ENCODE measurements at places on chromosomes 6 and 20. TPM values are rescaled to one million over a fixed set of nuclear protein-coding genes. Genes with fewer than 3 reads are reported as not detected.

Gene TMEM63B
- polyA plus RNA-seq, result 64.8 TPM

Gene COL12A1
- 96.9 TPM for polyA plus RNA-seq

Gene SLC35B2
- polyA plus RNA-seq, result 118 TPM

- H3K27me3 ChIP-seq, result no peaks in the 10 kb centered on the region
- DNase-seq, result no peak
- H3K27ac ChIP-seq, result peak overlapping the region; percentile 75
- H3K36me3 ChIP-seq, result peaks cover 6% of the 10 kb centered on the region
Measured at GRCh38 chr6:117483004-117483644, 650 bp downstream of the DCBLD1 start.

- no peaks in the 10 kb centered on the region for H3K4me1 ChIP-seq
- H3K27ac ChIP-seq, result no peak overlapping the region
- H3K27me3 ChIP-seq, result no peaks in the 10 kb centered on the region
- DNase-seq, result no peak
Measured at GRCh38 chr6:111941686-111942330, 68.6 kb upstream of the FYN start.

DNA sequence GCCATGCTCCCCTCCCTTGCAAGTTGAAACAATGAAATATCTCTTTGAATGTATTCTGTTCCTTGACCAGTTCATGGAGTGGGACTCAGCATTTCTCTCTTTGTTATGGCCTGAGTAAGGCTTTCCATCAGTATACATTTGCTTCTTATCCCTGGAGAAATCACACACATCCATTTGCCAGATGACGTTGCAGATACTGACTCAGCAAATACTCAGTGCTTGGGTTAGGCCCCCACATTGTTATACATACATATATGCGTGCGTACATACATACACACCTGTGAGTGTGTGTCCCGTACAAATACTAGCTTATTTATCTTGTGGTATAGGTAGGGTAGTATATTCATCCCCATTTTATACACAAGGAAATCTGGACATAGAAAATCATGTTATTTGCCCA, 72.4 kb downstream of the PLG start:
- H3K4me3 ChIP-seq, result no peak overlapping the region
- H3K27me3 ChIP-seq, result no peaks in the 10 kb centered on the region
- no peak overlapping the region for H3K27ac ChIP-seq
- no peak for DNase-seq

DNA sequence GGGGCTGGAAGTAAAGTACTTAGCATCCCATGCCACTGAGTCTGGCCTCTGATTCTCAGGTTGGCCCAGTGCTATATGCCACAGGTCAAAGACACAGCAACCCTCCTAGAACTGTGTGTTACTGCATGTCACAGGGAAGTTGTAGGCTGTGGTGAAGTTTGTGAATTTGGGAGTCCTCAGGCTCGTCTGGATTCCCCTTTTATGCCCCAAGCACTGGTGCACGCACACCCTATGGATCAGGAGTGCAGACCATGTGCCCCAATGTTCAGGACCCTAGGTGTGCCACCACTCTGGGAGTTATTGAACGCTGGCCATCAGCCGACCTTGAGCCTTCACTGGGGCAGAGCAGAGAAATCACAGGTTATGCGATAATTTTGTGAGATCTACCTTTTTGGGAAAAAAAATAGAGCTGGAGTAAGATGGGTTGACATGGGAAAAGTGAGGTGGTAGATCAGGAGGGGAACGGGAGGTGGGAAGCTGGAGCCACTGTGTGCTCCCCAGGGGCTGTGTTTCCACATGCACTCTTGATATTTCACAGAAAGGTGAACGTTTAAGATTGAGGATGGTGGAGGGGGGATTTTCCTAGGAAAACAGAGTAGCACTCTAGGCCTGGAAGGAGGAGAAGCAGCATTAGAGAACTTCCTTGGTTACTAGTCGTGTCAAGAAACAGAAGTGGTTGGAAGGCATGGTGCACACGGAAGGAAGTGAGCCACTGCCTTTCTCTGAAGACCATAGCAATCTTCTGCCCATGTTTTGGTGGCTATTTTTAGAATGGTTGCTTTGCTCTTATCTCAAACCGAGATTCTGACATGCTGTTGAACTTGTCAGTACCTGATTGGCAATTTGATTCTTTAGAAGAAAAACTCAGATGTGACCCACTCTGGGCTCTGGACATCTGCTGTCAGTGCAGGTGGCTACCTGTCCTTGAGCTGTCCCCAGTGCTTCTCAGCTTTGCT, 44.1 kb downstream of the DUSP22 start:
- H3K27ac ChIP-seq, result no peak overlapping the region
- H3K4me1 ChIP-seq, result no peaks in the 10 kb centered on the region
- no peak overlapping the region for H3K4me3 ChIP-seq
- H3K36me3 ChIP-seq, result peaks cover 2% of the 10 kb centered on the region
- no peak for DNase-seq
- H3K27me3 ChIP-seq, result no peaks in the 10 kb centered on the region

DNA sequence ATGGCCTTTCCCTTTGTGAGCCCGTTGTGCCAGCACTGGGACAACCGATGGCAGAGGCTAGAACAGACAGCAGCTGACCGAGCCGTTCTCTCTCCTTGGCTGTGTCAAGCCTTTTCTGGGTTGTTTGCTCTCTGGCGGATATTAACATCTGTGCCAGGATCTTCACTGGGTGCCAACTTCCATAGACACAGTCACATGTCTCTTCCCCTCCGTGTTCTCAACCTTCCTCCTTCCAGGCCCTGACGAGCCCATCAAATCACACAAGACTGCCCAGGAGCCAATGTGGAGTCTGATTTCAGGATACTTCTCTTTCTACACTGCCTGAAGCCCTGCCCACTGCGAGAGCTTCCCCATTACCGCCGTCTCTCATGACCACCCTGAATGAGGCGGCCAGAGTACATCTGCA, 111.0 kb upstream of the RALGAPA2 start:
- no peak for DNase-seq
- H3K36me3 ChIP-seq, result no peaks in the 10 kb centered on the region
- no peak overlapping the region for H3K27ac ChIP-seq
- H3K27me3 ChIP-seq, result no peaks in the 10 kb centered on the region
- no peaks in the 10 kb centered on the region for H3K4me1 ChIP-seq

DNA sequence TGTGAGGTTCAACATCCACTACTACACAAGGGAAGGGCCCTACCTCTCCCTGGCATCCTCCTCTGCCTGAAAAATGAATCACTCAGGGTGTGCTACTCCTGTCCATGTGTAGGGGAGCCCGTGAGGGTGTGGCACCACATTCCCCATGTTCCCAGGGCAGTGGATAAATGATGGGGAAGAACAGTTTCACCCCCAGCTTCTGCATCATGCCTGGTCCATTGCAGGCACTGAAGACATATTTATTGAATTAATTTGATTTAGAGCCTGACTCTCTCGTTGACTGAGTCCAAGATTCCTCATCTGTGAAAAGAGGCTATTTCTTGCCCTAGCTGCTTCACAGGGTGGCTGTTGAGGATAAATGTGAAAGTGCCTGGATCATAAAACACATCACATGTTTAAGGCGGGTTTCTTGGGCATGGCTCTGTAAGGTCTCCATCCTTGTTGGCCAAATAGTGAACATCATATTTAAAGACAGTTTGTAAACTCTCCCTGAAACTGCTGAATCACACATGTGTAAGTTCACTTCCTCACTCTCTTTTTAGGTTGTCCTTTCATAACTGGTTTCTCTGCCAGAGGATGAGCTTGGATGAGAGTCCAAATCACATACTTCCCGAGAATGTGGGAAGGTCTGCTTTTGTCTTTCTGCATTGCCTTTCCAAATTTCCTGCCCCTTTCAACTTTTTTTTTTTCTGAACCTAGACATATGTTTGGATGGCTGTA, 79.7 kb upstream of the FYN start:
- peaks cover 14% of the 10 kb centered on the region for H3K4me1 ChIP-seq
- no peaks in the 10 kb centered on the region for H3K36me3 ChIP-seq
- H3K27me3 ChIP-seq, result no peaks in the 10 kb centered on the region
- H3K4me3 ChIP-seq, result no peak overlapping the region

DNA sequence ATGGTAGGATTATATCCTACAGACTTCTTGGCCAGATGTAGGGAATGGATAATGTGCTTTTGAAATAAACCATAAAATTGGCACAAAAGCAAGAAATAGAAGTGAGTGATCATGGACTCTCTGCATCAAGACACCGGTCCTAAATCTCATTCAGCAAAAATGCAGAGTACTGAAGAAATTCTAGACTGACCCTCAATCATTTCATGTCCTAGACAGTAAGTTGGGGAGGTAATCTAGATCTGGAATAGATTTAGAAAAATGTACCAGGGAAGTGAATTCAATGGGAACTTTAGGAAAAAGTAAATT, 69.7 kb upstream of the ADTRP start:
- no peaks in the 10 kb centered on the region for H3K36me3 ChIP-seq
- H3K27me3 ChIP-seq, result no peaks in the 10 kb centered on the region
- no peak for DNase-seq
- no peak overlapping the region for H3K4me3 ChIP-seq
- H3K4me1 ChIP-seq, result peaks cover 15% of the 10 kb centered on the region

DNA sequence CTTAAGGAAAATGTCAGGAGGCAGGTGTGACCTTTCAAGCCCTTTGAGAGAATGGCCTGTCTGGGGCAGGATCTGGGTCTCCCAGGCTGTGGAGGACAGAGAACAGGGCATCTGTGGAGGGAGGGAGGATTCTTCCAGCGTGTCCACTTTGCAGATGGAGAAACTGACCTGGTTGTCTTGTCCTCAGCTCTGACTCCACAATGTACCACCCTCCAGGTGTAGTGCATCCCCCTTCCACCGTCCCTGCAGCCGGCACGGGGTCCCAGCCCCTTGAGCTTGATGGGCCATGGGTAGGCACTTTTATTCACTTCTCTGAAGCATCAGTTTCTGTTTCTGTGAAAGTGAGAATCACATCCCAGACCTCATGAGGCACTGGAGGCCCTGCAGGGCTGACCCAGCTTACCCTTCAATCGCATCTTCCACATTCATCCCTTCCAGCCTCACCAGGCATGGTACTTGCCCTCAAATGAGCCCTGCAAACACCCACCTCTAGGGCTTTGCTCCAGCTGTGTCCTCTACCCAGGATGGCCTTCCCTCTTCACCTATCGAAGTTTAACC, 4.6 kb upstream of the TGM2 start:
- DNase-seq, result no peak
- no peak overlapping the region for H3K4me3 ChIP-seq
- H3K27me3 ChIP-seq, result no peaks in the 10 kb centered on the region
- H3K36me3 ChIP-seq, result no peaks in the 10 kb centered on the region

DNA sequence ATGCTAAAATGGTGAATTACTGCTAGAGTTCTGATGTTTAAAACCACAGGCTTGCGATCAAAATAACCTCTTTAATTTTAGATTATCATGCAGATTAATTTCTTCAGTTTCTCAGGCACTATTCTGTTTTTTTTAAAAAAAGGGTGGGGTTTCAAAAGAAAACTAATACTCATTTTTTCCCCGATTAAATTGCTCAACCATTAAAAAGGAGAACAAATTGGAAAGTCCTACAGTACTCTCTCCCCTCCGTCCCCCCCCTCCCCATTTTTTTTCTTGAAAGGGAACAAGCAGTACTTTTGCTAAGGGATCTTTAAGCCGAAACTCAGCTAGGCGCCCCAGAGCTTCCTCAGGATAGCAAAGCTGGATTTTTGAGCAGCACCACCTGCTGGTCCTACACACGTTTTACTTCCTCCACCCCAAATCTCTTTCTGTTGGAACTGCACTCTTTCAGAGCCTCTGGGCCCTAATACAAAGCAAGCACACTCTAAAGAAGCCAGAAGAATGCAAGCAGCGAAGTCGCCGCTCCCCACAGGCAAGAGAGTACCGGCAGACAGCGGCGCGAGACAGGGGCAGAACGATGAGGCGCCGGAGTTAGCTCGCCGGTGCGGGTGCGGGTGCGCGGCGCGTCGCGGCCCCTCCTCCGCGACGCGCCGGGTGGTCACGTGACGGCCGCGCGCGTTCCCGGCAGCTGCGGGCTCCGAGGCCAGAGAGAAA, at the start of gene RNF146:
Gene RNF146 (plus strand): TSS at position 687 of the 714 bp plus-strand sequence. CDS start 13,475 bp downstream, outside the sequence.
- no peak for DNase-seq
- H3K36me3 ChIP-seq, result no peaks in the 10 kb centered on the region
- H3K4me1 ChIP-seq, result peaks cover 6% of the 10 kb centered on the region
- H3K4me3 ChIP-seq, result peak within 1 kb of the TSS; percentile 100

DNA sequence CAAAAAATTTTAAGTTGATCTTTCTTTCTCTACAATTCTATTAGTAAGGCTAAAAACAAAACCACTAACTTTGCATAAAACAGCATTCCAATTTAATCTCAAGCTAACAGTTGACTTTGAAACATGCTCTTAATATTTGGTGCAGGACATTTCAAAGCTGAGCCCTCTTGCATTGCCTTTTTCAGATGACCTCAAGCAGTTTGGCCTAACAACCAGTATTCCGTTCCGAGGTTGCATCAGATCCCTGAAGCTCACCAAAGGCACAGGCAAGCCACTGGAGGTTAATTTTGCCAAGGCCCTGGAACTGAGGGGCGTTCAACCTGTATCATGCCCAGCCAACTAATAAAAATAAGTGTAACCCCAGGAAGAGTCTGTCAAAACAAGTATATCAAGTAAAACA, 194.0 kb downstream of the ARHGAP18 start:
- no peak overlapping the region for H3K27ac ChIP-seq
- DNase-seq, result no peak
- no peaks in the 10 kb centered on the region for H3K27me3 ChIP-seq
- H3K4me3 ChIP-seq, result no peak overlapping the region

- H3K27me3 ChIP-seq, result peaks cover 17% of the 10 kb centered on the region
- H3K36me3 ChIP-seq, result no peaks in the 10 kb centered on the region
- no peak for DNase-seq
- H3K4me1 ChIP-seq, result no peaks in the 10 kb centered on the region
- H3K27ac ChIP-seq, result no peak overlapping the region
Measured at GRCh38 chr20:39109933-39110818, 148.0 kb downstream of the DHX35 start.

DNA sequence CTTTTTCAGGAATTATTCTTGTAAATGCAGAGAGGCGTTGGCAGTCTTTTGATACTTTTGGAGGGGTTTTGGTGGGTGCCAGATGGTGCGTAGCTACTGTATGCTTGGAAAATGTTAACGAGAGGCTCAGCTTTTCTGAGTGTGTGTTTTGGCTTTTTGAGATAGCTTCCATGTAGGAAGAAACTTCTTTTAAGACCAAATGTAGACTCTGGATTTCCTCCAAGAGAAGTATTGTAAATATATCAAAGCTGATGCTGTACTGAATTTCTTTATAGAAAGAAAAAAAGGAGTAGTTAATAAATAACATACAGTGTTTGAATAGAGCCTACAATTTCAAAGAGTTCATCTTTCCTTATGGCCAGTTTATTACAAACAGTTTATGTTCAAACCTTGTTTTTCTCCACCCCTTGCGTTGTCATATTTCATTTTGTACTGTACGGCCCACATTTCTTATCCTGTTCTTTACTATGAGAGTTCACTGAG, 16.7 kb downstream of the TIAM2 start:
- no peak for DNase-seq
- no peaks in the 10 kb centered on the region for H3K4me1 ChIP-seq
- no peaks in the 10 kb centered on the region for H3K27me3 ChIP-seq
